ENCODE measurements at places on chromosomes 5 and 9.

GRCh38 chr5:174397206-174397605, 327.2 kb upstream of the MSX2 start:
- no peak for DNase-seq

DNA sequence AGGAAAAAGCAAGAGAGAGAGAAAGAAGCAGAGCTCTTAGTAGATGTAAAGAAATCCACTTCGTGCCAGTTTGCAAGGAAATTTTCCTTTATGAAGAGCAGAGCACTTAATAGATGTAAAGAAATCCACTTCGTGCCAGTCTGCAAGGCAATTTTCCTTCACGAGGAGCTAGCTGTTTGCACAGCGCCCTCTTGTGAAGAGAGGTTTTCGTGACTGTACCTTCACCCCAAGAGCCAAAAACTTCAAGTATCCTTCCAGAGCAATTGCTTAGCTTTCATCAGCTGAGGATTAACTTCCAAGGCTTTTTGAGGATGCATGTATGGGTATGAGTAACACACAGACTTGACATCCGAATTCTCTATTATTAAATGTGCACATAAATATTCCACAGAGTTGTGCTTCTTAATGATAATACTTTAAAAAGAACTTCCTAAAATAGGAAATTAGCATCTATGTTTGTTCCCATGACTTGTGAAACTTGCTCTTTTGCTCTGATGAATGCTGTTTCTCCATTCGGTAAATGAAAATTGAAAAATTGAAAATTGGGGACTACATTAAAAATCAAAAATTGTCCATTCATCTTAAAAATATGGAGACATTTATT, 525.6 kb downstream of the PDE4D start:
- peak; percentile 45 for DNase-seq

DNA sequence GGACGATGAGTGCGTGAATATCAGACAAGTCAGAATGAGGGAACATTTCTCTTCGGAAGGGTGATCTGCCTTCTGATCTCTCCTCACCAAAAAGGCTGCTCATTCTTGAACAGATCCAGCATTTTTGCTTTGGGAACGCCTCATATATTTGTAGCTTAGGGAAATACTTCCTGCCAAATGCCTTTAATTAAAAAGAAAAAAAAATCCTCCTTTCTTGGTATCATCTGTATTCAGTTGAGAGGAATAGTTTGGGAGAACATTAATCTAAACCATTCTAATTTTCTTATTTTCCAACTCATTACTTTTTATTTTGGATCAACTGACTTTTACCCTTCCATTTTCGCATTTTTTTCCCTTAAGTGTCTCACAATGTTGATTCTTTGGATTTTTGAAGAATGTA, 163.4 kb downstream of the SNX18 start:
- DNase-seq, result no peak

DNA sequence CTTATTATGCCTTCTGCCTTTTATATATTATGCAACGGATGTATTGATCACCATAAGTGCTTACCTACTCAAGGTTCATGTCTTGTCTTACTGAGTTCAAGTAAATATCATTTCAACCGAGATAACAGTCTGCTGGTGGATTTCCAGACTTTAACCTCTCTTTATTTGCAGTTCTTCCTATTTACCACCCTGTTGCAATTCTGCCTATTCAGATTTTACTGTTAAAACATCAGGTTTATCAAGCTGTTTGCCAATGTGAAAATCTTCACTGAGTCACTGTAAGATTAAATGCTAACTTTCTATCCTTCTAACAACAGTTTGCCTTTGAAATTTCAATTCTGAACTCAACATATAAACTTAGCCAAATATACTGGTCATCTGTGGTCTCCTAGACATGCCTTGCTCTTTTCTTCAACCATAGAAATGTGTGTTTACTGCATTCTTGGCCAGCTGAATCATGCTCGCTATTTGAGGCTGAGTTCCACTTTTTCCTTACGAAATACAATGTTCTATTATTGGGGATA, 471.7 kb upstream of the RORB start:
- DNase-seq, result peak; percentile 85

DNA sequence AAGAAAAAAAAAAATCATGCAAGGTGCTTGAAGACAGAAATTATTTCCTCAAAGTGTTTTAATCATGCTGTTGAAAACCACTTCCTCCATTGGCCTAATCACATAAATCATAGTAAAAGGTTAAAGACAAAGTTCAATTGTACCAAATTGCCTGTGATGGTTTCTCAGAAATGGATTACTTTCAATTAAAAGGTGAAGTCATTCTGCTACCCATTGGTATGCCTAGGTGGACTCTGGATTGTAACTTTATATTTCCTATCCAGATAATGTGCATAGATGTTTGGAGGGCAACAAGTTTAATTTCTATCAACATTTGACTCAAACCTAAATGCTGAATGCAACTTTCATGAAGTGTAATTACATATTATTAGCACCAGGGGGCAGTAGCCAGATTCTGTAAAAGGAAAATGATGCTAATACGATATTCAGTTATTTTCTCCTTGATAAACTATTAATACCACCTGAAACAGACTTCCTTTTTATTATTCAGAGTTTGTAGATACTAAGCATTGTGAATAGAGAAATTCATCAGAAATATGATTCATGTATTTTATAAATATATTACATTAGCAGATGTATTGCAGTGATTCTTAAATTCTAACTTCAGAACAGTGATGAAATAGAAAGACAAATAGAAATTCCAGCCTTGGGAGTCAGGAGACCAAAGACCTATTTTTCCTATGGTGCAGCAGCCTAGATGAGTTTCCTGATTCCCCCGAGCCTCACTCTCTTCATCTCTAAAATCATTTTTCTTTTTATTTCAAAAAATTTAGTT, 148.2 kb downstream of the CAAP1 start:
- DNase-seq, result no peak

DNA sequence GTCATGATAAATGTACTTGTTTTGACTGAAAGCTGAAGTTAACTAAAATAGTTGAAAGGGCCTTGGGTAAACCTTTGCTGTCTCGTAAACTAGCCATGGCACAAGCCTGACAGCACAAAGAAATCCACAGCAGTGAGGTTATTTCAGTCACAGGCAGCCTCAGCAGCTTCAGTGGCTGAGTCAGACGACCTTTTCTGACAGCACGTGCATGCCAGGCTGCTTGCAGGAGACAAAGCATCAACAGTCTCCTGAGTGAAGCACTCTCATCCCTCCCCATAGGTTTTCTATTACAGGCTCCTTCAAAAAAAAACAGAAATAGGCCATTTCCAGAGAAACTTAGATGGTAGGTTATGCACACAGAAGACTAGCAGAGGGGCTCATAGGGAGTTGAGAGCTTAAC, 34.6 kb downstream of the OXCT1 start:
- peak; percentile 30 for DNase-seq

DNA sequence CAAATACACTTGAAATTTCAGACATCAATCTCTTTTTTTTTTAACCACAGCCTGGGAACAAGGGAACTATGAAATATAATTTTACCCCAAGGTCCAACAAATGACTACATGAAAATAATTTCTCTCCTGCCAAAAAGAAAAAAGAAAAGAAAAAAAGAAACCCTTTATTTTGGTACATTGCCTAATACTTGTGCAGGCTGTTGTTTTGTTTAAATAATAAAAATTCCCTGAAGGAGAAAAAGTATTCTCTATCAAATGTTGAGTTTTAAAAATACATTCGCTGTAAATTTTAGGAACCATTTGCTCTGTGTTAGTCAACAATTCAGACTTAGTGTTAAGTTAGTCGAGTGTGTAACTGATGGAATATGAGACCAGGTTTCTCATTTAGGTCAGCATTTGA, 155.4 kb downstream of the PRDM6 start:
- no peak for DNase-seq

DNA sequence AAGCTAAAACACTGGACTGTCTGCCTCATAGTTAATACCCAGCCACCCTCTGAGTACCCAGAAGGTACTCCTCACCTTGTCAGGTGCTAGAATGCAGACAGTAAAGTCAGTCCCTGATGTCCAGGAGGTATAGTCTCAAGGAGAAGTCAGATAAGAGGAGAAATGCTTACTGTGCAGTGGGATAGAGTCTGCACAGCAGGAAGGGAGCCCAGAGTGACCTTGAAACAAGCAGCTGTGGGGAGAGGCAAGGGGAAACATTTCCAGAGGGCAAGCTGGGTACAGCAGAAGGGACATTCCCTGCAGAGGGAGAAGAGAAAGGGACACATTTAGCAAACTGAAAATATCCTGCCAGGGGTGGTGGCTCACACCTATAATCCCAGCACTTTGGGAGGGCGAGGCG, 122.7 kb downstream of the GCNT1 start:
- no peak for DNase-seq

DNA sequence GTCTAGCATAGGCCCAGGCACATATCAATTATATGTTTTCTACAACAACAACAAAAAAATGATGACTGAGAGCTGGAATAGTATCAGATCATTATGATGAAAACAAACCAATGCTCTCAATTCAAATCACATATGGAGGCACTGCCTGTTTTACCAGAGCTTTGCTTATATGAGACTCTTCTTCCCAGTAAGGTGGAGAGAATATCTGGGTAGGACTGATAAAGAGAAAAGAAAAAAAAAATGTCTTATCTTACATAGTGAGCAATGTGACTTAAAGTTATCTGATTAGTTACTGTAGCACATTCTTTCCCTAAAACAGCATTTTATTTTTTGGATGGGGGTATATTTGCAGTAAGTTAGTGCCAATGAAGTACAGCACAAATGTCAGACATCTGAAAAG, 154.8 kb downstream of the RAB3C start:
- no peak for DNase-seq

DNA sequence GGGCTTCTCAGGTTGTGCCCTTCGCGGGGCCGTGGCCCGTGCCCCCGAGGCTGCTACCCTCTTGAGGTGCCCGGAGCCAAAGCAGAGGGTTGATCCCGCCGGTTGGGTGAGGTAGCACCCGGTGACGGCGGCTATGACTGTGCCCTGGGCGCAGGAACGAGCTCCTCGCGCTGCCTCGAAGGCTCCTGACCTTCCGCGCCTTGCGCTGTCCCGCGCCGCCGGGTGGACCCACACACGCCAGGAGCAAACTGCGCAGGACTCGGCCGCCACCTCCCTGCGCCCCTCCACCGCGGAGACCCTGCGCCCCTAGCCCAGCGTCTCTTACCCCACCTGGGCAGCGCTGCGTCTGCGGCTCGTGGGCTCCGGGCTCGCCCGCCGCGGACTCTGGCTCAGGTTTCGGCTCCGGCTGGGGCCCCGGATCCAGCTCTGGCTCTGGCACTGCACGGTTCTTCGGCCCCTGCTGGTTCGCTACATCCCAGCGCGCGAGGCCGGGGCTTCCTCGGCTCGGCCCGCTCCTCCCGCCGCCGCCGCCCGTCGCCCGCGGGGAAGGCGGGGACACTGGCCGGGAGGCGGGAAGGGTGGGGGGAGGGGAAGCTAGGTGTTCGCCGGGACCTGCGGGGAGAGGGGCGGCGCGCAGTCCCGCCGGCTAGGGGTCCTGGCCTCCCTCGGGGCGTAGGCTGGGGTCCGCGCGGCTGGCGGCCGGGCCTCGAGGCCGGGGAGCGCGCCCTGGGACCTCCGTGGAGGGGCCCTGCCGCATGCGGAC, 5.4 kb upstream of the PITX1 start:
- no peak for DNase-seq

DNA sequence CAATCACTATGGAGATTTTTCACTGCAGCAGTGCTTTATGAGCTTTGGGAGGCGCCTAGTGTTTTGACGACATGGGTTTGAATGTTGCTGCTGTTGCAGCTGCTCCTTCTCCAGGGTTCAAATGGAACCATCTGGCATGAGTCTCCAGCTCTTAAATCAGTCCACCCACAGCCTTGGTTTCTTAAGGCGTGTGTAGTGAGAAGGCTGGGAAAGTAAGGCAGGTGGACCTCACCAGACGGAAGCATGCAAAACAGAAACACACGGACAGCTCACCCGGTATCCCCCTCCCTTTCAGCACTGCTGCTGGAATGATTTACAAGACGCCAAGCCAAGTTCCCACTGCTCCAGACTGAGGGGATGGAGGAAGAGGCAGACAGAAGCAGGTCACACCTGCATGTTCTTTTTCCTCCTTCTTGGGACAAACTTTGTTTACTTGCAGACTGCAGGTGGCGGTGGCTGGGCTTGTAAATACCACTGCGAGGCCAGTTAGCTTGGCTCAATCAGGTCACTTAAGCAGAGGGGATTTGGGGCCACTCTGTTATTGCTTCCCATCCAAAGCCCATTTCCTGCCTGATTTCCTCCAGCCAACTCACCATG, 47.4 kb downstream of the ADAM19 start:
- DNase-seq, result no peak

DNA sequence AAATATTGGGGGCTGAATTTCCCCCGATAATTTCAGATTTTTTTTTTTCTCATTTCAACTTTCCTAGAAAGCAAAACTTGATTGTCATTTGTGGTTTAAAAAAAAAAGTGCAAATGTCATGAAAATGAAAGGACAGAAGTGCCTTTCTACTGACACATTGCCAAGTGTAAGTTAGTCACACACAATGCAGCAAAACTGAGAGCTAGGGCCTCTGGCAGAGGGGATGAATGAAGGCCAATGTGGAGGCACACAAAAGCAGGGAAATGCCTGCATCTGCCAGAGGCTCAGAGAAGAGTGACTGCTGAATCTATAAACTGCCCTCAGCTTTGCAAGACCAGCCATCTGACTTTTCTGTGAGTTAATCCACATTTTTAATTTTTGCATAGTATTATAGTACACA, 6.8 kb upstream of the IFNA5 start:
- DNase-seq, result no peak

DNA sequence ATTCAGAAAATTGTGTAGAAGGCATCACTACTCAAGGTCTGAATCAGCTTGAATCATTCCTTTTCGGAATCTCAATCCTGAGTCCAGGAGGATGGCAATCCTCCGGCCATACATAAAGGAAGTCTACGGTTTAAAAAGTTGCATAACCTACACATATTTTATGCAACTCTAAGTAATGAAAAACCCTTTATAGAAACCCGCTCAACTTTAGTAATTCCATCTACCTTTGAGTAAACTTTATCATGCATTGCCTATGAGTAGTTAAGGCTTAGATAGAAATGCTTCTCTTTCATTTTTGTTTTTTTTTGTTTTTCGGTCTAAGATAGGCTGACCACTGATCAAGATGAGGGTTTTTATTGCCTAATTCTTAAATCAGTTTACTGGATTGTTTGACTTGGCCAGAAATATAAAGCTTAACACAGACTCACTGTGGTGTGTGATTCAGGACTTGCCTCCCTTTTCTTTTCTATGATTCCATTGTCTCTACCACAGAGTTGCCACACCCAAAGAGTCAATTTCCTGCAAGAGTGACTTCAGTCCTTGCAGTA, 85.0 kb downstream of the LURAP1L start:
- peak; percentile 42 for DNase-seq

DNA sequence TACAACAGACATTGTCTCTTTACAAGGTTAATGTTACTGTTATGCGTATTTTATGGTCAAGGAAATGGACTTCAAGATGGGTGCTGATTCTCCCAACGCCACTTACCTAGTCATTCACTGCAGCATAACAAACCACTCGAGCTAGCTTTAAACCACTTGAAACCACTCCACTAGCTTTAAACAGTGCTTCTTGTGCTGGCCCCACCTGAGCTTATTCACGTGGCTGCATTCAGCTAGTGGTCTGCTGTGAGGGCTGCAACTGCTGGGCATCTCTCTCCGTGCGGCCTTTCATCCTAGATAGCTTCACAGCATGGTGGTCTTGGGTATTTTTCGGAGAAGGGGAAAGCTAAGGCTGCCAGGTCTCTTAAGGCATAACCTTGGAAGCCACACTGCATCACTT, 3.5 kb upstream of the HRH2 start:
- DNase-seq, result no peak

GRCh38 chr5:30325795-30326194, 867.7 kb upstream of the CDH6 start:
- DNase-seq, result no peak

- no peak for DNase-seq
Measured at GRCh38 chr5:139954462-139954861, 88.6 kb downstream of the NRG2 start.
